ENCODE measurements at places on chromosomes 1 and 21.

DNA sequence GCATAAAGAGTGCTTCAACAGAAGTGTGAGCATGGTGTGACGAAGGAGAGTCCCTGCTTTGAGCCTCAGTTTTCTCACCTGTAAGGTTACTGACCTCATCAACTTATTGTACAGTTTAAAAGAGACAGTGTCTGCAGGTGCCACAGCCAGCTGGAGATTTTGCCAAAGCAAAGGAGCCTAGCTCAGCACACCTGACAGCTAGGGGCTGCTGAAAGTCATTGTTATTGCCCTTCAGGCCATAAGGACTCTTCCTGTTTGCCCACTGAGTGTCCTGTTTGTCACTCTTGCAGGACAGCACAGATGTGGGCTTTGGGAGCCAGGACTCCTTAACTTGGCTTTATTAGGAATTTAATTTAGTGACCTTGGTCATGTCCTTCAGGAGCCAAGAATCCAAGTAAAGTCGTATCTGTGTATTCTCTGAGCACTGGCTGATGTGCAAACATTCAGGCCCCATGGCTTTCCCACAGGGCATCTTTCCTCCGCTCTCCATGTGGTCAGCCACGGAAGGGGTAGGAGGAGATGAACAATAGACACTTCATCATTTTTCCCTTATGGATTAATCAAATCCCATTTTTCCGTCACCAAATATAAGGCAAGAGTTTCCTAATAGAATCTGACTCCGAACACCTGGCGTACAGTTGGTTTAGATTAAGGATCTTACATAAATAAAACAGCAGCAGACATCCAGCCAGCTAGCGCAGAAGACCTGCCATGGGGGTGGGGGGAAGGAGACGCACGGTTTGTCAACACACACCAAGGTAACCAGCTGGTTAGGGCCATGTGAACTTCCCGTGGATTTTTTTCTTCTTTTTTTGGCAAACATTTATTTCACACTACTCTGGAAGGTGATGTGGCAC lies 43.1 kb upstream of the KANK4 start:
- no peak for DNase-seq

DNA sequence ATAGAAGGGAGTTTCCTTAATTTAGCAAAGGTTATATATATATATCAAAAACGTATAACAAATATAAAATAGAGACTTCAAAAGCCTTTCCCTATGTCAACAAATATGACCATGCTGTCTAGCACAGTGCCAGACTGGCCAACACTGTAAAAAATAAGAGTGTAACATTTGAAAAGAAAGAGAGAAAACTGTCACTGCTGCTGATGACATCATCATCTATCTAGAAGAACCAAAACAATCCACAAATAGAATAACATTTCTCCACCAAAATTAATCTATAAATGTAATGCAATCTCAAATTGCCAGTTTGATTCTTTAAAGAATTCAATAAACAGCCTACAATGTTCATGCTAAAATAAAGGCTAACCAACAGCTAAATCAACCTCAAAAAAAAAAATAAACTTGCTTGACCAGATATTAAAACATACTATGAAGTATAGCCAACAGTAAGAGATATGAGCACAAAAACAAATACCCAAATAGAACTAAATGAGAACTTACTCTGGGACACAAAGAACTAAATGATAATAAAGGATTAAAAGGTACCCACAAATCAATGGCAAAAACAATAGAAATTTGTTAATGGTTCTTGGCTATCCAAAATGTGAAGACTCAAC lies 50.2 kb downstream of the ENAH start:
- DNase-seq: no peak

GRCh38 chr1:208531003-208531750 lies 287.0 kb upstream of the PLXNA2 start:
- no peak for DNase-seq

- DNase-seq: no peak
Measured at GRCh38 chr1:197218857-197219256, 49.2 kb upstream of the CRB1 start.

GRCh38 chr1:209155546-209155945 lies 428.0 kb upstream of the CAMK1G start:
- DNase-seq: no peak

DNA sequence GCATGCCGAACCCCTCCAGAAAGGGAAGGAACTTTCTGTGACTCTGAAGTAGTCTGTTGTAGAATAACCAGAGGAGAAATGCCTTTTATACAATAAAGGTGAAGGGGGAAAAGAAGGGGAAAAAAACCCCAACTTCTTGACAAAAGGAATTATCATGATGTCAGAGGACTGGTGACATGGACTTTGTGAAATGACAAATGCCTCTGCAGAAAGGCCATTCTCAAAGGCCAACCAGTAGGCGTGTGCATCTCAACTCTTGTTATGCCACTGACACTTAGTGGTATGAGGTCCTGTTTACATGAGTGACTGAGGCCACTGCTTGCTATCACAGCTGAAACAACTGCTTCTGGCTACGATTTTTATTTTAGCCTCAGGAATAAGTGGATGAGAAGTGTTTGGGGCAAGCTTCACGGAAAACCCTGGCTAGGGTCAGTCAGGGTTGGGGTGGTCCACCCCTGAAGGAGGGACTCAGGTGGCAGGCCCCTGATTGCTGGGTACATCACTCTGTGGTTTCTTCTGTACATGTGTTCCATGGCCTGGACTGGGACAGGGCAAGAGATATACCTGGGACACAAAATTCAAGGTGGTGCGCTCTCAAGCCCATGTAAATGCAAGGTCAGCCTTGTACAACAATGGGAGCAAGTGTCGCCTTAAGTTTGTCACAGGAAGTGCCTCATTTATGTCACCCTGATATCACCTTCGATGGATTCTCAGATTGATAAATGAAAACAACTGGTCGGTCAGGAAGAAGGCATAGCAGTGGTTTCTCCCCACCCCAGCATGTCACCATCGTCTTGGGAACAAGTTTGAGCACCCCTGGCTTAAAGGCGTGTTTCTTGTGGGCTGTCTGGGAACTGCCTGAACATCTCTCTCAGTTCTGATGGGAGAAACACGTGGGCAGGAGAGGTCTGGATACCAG lies 12.4 kb downstream of the RUNX1 start:
- DNase-seq: no peak

- no peak for DNase-seq
Measured at GRCh38 chr1:247350587-247350986, 18.9 kb upstream of the ZNF496 start.

GRCh38 chr1:7552402-7552801 lies 218.7 kb upstream of the VAMP3 start:
- DNase-seq: no peak

GRCh38 chr1:89044970-89045721 lies 19.9 kb downstream of the GBP1 start:
- no peak for DNase-seq

DNA sequence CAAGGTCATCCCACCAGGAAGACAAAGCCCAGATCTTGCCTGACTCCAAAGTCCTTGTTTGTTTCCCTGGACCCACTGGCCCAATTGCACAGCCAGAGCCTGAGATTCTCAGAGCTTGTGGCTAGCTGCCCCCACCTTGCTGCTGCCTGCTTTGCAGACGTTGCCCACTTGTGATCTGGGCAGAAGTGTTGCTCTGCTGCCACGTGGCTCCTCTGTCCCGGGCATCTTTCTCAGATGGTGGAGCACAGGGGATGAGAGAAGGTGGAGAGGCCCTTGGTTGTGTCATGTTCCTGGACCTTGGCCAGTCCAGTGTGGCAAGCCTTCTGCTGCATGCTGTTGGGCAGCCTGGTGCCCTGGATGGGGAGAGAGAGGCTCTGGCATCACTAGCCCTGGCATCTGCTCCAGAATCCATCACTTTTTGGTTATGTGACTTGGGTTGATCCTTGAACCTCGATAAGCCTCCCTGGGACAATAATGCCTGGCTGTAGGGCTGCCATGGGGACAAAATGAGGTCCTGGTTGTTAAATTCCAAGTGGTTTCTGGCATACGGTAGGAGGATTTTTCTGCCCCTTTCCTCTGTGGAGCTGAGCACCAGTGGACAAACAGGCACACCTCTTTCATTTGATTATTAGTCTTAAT lies 1.5 kb upstream of the NR0B2 start:
- DNase-seq: no peak

- DNase-seq: peak; percentile 58
Measured at GRCh38 chr1:206736878-206737728, 33.5 kb upstream of the IL19 start.

DNA sequence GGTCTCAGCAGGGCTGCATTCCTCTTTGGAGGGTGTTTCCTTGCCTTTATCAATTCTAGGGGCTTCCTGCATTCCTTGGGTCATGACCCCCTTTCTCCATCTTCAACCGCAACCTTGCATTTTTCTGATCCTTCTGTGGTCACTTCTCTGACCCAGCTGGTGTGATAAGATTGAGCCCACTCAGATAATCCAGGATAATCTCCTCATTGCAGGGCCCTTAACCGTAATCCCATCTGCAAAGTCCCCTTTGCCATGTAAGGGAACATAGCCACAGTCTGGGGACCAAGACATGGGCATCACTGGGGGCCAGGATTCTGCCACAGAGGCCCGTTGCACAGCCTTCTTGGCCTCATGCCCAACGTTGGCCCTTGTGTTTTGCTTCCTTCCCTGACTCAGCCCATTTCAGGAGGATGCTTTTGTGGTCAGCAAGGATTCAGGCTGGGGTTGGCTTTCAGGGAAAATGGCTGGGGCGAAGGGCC lies 35.0 kb upstream of the IL19 start:
- no peak for DNase-seq

DNA sequence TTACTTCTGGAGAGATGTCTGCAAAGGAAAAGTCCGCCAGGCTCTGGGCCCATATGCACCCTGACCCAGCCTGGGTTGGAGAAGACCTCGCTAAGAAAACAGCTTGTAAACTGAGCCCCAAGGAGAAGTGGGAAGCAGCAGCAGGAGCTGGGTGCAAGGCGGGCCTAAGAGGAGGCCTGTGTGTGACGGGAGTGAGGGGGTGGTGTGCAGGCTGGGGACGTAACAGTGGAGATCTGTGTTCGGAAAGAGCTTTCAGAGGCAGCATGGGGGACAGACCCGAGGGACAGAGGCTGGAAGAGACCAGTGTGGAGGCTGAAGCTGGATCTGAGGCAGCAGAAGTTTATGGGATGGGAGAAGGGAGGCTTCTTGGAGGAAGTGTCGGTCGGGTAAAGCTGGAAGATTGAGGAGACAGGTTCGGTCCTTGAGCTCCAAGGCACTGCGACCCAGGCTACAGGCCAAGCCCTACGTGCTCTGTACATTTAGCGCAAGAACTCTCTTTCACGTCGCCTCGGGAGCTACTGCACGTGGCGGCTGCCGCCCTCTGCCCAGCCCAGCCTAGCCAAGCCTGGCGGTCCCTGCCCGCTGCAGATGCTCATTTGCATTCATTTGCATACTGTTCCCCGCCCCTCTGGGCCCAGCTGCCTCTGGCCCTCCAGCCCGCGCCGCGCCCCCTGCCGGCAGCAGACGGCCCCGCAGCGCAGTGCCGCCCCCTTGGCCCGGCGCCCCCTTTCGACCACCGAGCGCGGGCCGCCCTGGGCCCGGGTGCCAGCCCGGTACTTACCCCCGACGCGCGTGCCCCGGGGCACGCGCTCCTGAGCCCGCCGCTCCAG lies 6.3 kb downstream of the HPCA start:
- DNase-seq: no peak

DNA sequence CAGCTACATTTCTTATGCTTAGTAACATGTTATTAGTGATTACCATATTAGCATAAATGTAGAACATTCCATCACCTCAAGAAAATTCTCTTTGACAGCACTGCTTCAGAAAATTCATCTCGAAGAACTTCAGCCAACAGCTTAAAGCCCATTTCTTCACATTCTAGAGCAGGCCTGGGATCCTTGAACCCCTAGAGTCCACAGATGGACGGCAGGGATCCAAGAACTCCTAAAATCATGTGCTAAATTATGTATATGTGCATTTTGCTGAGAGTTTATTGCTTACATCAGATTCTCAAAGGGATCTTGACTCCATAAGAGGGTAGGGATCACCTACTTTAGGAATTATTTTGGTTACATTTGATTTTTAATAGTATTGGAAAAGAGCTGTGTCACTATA lies 76.2 kb upstream of the TEKT2 start:
- DNase-seq: no peak

- DNase-seq: peak; percentile 58
Measured at GRCh38 chr1:2258996-2259395, 30.9 kb downstream of the SKI start.

DNA sequence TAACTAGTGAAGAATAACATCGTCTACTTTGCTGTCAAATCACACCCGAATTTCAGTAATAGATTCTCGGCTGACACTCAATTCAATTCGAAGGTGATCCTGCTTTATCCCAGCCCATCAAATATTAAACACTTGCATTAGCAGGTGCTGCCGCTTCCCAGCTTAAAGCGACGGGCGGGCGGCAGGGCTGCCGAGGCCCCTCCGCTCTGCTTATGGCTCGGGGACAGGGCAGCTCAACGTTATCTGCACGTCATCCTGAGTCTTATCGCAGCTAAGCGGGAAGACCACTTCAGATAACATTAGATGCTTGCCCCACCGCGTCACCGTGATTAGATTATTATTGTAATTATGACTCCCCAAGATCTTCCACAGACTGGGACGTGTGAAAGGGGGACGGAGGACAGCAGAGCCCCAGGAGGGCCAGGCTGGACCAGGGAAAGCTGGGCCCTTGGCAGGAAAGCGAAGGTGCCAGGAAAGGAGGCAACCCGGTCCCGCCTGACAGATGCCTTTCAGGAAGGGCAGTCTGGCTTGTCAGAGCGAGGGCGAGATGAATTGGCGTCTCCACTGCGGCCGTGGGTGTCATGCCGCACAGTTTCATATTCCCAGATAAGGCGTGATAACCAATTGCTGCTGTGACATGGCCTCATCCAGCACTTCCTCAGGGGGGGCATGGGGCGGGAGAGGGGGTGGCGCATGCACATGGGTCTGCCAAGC lies 37.0 kb downstream of the DMAP1 start:
- no peak for DNase-seq

DNA sequence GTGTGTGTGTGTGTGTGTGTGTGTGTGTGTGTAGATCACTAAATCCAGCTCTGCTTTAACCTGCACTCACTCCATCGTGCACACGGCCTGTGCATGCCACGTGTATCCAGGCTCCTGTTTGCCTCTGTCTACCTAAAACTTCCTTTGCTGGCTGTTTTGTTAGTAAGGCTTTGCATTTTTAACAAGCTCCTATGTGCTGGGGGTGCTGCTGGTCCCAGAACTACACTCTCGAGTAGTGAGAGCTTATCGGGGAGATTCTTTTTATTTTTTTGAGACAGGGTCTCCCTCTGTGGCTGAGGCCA lies 596 bp upstream of the TCEA3 start:
- DNase-seq: no peak

DNA sequence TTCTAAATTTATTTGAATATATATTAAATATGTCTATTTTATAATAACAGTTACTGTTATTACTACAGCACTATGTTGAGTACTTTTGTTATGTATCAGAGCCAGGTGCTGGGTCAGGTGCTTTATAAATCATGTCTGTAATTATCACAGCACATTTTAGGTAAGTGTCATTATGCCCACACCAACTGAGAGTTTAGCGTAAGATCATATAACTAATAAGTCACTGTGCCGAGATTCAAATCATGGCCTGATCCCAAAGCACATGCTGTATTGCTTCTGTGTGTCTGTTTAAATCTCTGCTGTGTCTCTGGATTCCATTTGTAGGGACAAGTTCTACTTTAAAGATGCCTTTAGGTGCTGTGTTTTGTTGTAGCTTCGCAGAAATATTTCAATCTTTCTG lies 1.9 kb downstream of the GPSM2 start:
- DNase-seq: no peak

- DNase-seq: no peak
Measured at GRCh38 chr21:42594616-42595282, 58.7 kb upstream of the PDE9A start.

All from CD4-positive, alpha-beta T cell treated with Interleukin-15 for 4 hours (primary cell).